Spinal cord (tissue), 10 donors: ENCODE measurements at places on chromosomes 4 and X. TPM values are rescaled to one million over a fixed set of nuclear protein-coding genes. Genes with fewer than 3 reads are reported as not detected.

DNA sequence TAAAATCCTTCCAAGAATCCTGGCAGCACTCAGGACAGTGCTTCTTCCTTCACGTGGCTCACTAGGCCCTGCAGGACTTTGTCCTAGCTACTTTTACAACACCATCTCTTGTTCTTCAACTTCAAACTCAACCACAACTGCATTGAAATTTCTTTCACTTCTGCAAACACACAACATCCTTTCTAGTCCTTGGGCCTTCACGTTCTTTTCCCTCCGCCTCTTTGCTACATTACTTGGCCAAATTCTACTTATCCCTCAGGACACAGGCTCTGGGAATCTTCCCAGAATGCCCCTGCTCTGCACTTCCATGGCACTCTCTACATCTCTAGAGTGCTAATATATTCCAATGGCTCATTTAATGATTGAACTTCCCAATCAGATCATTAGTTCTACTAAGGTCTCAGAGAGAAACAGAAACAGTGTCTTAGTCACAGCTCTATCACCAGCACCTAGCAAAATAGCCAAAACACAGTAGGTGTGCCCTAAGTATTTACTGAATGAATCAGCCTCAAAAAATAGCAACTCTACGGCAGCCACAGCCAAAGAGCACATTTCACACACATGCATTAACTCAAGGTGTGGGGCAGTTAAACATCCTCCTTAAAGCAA lies 73.3 kb downstream of the MANBA start:
- no peak for DNase-seq

DNA sequence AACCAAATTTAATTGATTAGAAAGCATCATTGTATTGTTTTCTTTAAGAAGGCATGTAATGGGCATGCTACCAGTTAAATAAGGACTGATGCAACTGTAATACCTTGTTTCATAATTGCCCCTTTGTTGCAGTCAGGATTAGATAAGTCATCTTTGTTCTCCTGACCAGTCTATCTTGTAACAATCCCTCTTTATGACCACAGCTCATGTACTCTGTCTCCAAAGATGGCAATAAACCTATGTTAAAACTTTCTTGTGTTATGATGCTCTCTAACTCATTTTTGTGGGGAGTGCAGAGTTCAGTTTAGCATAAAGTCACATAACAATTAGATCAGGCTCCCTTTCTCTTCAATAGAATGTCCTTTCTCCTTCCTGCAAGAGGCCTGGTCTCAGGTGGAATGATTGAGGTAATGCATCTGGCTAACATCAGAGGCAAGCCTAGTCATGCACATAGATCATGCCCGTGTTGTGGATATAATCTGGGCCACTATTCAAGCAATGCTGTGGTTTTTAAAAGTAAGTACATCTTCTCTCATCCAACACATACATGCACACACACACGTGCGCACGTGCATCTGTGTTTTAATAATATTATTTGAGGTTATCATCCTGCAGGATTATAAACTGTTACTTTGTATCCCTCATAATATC lies 45.6 kb downstream of the TMEM154 start:
- no peak for DNase-seq

The PNCK gene
- total RNA-seq = 38.6 TPM

GRCh38 chr4:123741906-123742305 lies 345.3 kb downstream of the SPRY1 start:
- DNase-seq = no peak

- peak; percentile 75 for DNase-seq
Measured at GRCh38 chr4:148151806-148152205, 290.4 kb downstream of the NR3C2 start.

GRCh38 chr4:46648088-46648744 lies 258.3 kb upstream of the GABRA2 start:
- no peak for DNase-seq

- DNase-seq = no peak
Measured at GRCh38 chr4:77800483-77801259, 18.5 kb downstream of the CNOT6L start.

The CTAG2 gene
- total RNA-seq = not detected

- no peak for DNase-seq
Measured at GRCh38 chrX:101370888-101371504, 15.0 kb downstream of the BTK start.

DNA sequence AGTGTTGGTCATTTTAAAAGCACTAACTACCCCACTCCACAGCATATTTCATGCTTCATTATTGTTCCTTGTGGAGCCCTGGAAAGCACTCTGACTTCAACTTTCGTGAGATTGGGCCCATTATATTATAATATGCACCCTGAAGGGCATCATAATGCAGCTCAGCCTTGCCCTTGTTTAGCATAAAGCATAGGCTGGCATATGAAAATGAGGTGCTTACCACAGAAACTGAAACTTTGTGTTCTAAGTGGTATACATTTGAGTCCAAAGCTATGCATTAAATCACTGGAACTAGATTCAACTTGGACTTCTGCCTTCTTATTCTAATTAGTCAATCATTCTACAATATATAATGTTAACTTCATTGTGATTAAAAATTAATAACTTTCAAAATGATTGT lies 1027.9 kb downstream of the STIM2 start:
- DNase-seq = no peak

GRCh38 chr4:153160821-153161220 lies 43.4 kb upstream of the TRIM2 start:
- DNase-seq = no peak

GRCh38 chr4:164313853-164314252 lies 440.1 kb upstream of the SMIM31 start:
- DNase-seq = no peak

DNA sequence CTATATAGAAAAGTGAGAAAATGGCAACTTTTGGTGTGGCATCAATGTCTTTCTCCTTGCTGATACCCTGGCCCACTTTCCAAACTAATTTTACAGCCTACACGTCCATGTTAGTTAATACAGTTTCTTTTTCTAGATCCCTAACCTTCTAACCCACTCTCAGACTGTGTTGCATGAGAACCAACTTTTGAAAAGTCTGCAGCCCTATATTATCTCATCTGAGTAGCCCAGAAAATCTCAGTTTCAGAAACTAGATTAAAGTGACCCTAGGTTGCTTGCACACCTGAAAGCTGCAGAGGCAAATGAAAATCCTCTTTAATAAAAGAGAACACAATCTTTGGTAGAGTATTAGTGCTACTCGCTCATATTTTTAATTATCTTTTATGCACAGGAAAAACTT lies 371.6 kb upstream of the EMCN start:
- no peak for DNase-seq

The ADAMTS3 gene
- 16.9 TPM for total RNA-seq

The DCLK2 gene
- 100 TPM for total RNA-seq

The NKX6-1 gene
- 2.1 TPM for total RNA-seq

The GIMD1 gene
- not detected for total RNA-seq

DNA sequence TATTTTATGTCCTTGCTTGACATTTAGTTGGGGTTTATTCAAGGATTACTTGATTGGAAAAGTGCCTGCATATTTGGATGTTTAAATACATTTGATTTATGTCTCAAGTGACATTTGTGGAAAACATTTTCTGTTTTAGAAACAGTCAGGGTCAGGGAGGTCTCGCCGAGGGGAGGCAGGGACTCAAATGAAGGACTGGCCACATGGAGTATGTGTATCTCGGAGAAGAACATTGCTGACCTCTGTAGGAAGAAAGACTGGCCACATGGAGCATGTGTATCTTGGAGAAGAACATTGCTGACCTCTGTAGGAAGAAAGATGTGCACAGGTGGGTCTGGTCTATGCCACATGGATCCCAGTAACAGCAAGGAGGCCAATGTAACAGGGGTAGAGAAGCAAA lies 233.6 kb downstream of the TRIML1 start:
- DNase-seq = peak; percentile 20

GRCh38 chrX:101263766-101264165 lies 27.4 kb downstream of the TAF7L start:
- DNase-seq = no peak

- no peak for DNase-seq
Measured at GRCh38 chrX:133859860-133860259, 125.5 kb downstream of the GPC3 start.

- DNase-seq = no peak
Measured at GRCh38 chrX:128807367-128807766, 715.9 kb downstream of the SMARCA1 start.

The UGT2B11 gene
- 0.33 TPM for total RNA-seq

- no peak for DNase-seq
Measured at GRCh38 chr4:2066011-2066551, 7.0 kb downstream of the NAT8L start.

The KLB gene
- total RNA-seq = 0.30 TPM

DNA sequence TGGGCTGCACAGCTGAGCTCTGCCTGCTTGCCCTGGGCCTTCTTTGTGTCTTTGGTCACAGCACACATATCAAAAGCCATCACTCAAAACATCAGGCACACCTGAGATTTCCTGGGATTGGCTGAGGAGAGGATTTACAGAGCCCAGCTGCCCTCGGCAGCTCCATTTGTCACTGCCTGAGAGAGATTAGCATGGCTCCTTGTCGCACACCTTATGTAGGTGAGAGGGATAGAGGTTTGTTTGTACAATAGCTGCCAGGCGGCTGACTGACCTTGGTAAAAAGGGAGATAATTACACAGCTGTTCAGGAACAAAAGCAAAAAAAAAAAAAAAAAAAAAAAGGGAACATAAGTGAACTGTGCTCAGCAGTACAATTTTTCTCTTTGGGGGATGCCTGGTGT lies 63.2 kb downstream of the MGST2 start:
- no peak for DNase-seq

The GAB3 gene
- total RNA-seq = 4.4 TPM

DNA sequence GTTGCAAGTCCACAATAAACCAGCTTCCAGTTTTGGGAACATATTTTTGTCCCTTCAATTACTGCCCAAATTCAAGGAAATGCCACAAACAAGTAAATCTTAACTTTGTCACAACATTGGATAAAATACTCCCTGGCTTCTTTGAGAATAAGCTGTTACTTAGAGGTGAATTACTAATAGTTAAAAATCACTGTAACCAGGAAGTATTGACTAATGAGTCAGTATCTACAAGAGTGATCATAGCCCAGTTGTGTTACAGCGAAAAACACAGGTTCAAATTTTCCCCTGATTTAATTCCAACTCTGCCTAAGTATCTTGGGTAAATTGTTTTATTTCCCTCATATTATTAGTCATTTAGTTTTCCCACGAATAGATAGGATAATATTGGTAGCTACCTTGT lies 291.2 kb upstream of the PPARGC1A start:
- DNase-seq = no peak

GRCh38 chrX:3449287-3449686 lies 102.8 kb upstream of the MXRA5 start:
- no peak for DNase-seq

- no peak for DNase-seq
Measured at GRCh38 chr4:89357340-89357739, 49.7 kb upstream of the GPRIN3 start.

- no peak for DNase-seq
Measured at GRCh38 chr4:122689972-122690371, 42.5 kb upstream of the BBS12 start.

DNA sequence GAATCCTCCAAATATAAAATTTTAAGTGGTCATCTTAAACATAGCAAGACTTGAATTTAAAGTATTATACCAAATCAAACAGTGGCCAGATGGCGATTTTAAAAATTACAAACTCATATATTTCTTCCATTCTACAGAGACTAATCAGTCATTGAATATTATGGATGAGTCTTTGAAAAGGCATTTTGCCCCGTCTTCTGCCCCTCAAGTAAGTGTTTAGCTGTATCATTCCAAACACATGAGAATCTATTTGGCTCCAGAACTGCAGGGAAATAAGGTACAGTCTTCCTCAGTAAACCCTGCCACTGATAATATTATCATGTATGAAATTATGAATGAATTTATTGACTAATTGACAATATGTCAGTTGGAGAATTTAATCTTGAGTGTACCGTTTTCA lies 191.0 kb downstream of the SLC7A11 start:
- DNase-seq = no peak

- DNase-seq = no peak
Measured at GRCh38 chr4:156762851-156763250, 208.7 kb downstream of the PDGFC start.

- no peak for DNase-seq
Measured at GRCh38 chr4:14853176-14853943, 148.9 kb upstream of the CPEB2 start.

DNA sequence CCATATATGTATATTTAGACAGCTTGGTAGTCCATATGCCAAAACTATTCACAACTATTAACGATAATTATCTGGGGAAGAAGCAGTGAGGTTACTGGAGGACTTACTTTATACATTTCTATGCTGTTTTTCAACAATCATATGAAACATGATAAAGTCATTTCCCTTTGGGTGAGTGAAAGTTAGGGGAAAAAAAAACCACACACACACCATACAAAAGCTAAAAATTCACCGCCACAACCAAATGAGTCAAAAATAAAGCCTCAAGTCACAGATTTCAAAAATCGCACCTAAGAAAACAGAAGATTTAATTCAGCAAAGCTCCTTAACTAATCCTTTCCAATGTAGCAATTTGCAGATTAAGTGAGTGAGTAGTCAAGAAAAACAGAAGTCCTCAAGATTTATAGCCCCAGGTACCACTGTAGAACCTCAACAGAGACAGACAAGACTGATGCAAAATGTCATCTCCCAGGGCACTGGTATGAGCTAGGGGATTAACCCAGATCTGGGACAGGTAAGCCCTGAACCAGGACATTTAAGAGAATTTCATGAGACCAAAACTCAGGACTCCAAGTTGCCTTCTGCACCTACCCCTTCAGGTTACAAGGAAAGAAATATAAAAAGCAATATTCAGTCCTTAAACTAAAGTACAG lies 35.1 kb downstream of the SYTL4 start:
- DNase-seq = no peak

DNA sequence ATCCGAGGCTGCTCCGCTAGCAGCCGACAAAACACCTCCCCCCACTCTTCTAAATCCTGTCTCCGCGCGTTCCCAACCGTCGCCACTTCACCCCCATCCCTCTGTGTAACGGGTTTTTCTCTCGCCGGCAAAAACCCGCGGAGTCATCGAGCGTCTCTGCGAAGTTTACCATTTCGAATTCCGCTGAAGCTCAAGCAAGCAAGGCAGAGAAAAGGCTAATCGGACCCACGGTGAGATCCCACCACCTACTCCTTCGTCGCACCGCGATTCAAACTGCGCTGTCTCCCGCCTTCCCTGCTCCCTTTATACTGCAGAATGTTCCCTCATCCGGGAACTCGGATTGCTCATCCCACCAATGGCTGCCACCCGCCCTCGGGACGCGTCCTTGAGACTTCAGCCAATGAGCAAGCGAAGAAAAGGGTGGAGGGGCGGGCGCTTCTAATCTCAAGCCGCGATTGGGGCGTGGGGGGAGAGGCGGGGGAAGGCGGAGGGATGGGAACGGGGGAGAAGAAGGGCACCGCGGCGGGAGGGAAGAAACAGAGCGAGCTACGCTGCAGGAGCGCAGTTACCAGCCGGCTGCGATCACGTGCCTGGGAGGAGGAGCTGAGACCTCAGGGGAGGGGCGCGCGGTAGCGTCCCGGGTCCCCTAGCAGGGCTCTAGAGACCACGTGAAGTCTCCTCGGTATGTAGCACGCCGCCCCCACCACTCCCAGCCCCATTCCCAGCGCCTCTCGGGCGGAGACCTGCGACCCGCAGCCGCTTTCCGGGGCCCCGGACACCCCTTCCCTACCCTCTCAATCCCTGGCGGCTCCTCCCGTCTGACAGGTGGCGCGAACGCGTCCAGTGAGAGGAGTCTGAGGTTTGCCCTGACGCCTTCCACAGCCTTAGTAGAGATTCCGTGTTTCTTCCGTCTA lies at the start of gene H2AZ1:
Gene H2AZ1 (minus strand): TSS at position 277 of the 914 bp plus-strand sequence. CDS start 105 bp downstream, at position 172.
- peak; percentile 93 for DNase-seq
